ENCODE measurements at places on chromosomes 6 and 20.

GRCh38 chr6:154898821-154899220 is 96.3 kb upstream of the TIAM2 start:
- DNase-seq, result no peak

GRCh38 chr20:45345104-45345936 is 2.9 kb downstream of the SDC4 start:
- no peak for DNase-seq

- DNase-seq, result no peak
Measured at GRCh38 chr6:25942561-25943147, 12.2 kb upstream of the SLC17A2 start.

GRCh38 chr6:113960795-113961194 is 10.2 kb downstream of the HDAC2 start:
- no peak for DNase-seq

- peak; percentile 96 for DNase-seq
Measured at GRCh38 chr6:41027799-41028560, 11.0 kb downstream of the UNC5CL start.

- no peak for DNase-seq
Measured at GRCh38 chr20:37007898-37008649, 56.6 kb upstream of the SAMHD1 start.

DNA sequence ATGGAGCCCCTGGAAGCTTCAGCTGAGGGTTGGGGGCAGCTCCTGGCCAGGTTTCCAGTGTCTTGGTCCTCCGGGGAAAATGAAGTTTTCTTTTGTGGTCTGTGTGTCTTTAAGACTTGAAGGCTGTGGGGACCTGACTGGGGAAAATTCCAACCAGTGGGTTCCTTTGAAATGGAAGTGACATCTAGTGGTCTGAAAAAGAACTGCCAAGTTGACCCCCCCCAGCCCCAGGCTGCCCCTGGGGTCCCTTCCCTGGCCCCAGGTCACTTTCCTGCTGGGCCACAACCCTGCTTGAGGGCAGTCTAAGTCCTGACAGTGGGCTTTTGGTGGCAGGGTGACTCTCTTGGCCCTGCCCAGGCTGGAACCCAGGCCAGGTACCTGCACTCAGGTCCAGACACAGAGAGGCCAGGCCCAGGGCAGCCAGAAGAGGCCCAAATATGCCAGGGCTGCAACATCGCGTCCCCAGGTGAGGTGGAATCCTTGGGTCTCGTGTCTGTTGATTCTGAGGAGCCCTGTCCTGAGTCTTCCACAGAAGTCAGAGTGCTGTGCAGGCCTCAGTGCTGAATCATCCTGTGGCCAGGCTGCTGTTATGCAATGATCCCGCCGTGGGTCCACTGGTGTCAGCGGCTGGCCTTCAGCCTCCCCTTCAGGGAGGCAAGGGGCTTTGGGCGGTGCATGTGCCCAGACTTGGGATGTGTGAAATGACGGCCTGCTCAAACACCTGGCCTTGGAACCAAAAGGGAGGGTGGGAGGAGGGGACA is 68.4 kb downstream of the VEGFA start:
- DNase-seq, result no peak

DNA sequence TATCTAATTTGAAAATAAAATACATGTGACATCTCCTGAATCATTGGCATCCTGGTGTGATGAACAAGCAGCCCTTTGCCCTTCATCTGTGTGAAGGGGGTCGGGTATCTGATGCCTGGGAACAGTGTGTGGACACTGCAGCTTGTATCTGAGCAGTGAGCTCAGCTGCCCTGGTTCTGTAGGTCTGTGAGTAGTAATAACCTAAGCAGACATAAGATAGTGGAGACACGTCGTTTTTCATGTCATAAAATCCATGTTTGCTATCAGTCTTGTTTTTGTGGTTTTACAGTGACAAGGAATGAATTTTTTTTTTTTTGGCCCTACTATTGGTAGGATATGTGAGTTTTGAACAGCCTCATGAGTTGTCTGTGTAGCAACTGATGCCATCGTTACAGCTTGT is 133.0 kb downstream of the JARID2 start:
- DNase-seq, result no peak

DNA sequence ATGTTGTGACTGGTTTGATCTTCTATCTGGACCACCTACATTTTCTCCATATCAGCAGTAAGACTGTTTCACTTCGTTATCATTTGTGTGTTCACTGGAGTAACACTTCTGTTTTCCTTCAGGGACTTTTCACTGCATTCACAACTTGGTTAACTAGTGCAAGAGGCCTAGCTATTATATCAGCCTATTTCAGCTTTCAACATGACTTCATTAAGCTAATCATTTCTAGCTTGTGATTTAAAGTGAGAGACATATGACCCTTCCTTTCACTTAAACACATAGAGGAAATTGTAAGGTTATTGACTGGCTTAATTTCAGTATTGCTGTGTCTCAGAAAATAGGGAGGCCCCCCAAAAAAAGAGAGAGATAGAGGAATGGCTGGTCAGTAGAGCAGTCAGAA is 622.8 kb upstream of the NRSN1 start:
- no peak for DNase-seq

- no peak for DNase-seq
Measured at GRCh38 chr6:71248306-71248765, 40.3 kb upstream of the OGFRL1 start.

GRCh38 chr6:1595271-1596087 is 14.2 kb upstream of the FOXC1 start:
- no peak for DNase-seq

- no peak for DNase-seq
Measured at GRCh38 chr6:87184762-87185250, 29.4 kb downstream of the ZNF292 start.

- no peak for DNase-seq
Measured at GRCh38 chr6:56766806-56767178, 124.1 kb upstream of the DST start.

- DNase-seq, result peak; percentile 53
Measured at GRCh38 chr20:44738813-44739477, 6.7 kb upstream of the KCNK15 start.

GRCh38 chr6:90066697-90067096 is 172.4 kb downstream of the GJA10 start:
- no peak for DNase-seq

DNA sequence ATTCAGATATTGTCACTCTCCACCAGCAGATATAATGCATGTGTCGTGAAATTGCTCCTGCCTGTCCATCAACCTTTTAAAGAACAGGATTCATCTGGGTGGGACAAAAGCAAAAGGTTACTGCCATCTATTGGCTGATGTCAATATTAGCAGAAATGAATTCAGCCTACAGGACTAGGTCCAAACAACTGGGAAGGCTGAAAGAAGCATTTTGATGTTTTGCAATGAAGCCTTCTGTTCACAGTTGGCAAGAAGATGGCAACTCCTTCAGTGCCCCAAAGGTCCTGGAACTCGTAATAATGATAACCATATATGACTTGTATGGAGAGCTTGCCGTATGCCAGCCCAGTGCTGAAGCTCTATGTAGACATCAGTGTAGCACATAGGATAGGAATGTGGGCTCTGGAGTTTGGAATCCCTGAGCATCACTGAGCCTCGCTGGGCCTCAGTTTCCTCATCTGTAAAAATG is 7.5 kb downstream of the BCAS1 start:
- DNase-seq, result no peak

DNA sequence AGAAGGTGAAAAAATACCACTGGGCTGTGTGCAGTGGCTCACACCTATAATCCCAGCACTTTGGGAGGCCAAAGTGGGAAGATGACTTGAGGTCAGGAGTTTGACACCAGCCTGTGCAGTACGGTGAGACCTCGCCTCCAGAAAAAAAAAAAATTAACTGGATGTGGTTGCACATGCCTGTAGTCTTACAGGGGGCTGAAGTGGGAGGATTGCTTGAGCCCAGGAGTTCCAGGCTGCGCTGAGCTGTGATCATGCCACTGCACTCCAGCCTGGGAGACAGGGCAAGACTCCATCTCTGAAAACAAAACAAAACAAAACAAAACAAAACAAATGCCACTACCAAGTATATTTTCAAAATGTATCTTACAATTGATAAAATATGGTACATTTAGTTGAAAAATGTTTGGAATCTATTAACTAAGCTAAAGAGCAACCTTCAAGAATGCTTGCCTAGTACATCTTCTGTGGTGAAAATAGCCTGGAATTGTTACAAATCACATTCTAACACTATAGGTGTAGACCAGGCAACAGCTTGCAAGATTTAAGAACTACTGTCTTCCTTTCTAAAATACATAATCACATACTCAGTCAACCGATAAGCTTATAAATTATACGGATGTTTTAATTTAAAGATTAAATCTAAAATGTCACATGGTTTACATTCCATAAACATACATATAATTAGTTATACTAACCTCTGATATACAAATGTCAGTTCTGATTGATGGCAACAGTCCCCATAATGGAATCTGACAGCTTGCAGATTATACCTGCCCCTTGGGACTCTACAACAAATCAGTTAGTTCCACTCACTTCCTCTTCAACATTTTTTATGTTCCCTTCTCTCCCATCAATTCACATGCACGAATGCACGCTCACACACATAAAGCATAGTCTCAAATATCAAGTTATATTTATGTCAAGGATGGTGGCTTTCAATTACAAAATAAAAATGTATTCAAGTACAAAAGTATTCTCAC is 150.8 kb downstream of the ASCC3 start:
- no peak for DNase-seq

DNA sequence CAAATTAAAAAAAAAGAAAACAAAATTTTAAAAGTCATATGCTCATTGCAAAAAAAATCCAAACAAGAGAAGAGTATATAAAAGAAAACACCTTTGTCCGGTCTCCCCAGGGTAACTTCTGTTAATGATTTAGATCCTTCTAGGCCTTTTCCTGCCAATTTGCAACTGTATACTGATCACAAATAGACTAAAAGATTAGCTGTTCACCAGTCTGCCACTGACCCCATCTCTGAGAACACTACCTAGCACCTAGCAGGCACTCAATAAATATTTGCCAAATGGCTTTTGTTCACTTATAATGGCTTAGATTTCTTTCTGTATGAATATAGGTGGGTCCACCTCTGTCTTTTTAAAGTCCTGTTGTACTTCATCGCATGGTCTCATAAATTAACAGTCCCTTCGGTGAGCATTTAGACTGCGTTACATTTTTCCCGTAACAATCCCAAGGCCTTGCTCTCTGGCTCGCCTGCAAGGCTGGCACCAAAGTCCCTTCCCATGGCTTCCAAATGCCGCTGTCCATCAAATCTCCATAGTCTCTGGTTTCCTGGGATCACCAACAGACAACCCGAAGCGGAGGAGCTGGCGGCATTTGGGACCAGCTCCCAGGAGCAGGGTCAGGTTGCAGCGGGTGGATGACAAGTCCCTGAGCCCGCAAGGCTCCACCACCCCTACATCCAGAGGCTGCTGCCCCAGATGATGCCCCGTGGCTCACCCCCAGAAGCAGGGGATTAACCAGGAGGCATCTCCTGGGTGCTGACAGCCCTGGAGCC is 11.8 kb downstream of the JPH2 start:
- DNase-seq, result no peak

DNA sequence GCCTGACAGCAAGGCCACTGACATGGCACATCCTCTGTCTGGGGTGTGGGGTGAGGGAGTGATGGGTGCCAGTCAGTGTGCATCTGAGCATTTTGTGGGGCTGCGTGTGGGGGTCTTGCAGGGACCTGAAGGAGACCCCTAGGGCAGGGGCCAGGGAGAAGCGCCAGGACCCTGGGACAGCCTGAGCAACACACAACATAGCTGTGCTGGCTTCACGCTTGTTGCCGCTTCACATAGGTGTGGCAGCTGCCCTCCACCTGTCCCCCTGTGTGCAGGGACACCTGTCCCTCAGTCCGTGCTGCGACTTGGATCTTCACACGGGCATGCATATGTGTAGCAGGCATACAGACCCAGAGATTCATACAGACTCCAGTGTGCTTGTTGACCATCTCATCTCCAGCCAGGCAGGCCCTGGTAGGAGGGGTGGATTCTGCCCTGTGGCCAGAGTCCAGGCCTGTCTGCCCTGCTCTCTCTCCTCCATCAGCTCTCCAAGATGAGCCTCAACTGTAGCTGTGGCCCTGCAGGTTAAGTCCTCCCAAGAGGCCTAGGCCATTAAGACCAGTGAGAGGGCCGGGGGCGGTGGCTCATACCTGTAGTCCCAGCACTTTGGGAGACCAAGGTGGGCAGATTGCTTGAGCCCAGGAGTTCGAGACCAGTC is 3.2 kb upstream of the NPBWR2 start:
- DNase-seq, result peak; percentile 54

DNA sequence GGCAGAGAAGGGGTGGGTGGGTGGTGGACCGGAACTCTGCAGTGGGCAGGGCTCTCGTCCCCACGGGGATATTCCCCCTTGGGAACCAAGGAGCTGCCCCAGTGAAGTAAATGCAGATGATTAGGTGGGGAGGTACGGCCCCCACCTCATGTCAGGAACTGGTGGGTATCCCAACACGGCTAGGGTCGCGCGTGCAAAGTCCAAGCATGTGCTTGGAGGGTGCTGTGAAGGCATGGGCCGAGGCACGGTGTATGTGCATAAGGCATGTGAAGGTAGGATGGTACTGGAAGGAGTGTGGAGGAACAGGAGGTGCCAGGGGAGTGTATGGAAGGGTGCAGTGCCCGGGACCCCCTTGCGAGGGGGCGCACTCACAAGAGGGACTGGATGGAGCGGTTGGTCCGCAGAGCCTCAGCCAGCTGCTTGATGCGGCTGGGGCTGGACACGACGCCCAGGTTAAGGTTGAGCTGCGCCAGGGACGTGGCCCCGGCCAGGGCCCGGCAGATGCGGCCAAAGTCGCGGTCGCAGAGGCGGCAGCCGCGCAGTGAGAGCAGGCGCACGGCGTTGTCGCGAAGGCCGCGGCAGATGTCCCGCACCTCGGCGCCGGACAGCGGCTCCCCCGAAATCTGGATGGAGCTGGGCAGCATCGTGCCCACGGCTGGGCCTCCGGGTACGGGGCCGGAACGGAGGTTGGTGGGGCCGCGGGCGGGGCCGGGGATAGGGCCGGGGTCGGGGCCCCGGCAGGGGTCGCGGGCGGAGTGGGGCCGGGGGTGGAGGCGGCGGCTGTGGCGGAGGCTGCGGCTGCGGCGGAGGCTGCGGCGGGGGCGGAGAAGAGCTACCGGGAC is 783 bp downstream of the LRRC73 start:
- DNase-seq, result no peak

GRCh38 chr20:2760297-2760951 is 40.0 kb downstream of the CPXM1 start:
- peak; percentile 59 for DNase-seq

- no peak for DNase-seq
Measured at GRCh38 chr20:1315804-1316203, 13.1 kb downstream of the SDCBP2 start.

DNA sequence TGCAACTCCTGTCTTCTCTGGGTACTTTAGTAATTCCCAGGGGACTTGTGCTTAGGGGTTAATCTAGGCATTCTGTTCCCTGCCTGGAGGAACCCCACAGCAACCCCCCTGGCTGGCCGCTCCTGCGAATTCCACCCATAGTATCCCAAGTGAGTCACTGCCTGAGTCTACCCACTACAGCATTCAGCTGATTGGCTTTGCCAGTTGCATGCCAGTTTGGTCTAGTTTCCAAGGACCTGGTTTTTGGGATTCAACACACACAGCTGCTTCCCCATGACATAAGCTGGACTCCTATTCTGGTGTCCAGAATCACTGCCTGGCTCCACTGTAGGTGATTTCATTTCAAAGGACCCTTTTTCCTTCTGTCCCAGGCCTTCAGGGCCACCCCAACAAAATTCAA is 40.3 kb downstream of the PLCG1 start:
- DNase-seq, result peak; percentile 85

Data from lower leg skin (tissue), 4 donors.